Kasumi-1 (cell line): ENCODE measurements at places on chromosomes 3 and 15.

GRCh38 chr15:34993412-34993811 is 5.3 kb upstream of the ZNF770 start:
- no peak for DNase-seq

- DNase-seq = no peak
Measured at GRCh38 chr15:62272290-62272689, 107.2 kb upstream of the C2CD4B start.

DNA sequence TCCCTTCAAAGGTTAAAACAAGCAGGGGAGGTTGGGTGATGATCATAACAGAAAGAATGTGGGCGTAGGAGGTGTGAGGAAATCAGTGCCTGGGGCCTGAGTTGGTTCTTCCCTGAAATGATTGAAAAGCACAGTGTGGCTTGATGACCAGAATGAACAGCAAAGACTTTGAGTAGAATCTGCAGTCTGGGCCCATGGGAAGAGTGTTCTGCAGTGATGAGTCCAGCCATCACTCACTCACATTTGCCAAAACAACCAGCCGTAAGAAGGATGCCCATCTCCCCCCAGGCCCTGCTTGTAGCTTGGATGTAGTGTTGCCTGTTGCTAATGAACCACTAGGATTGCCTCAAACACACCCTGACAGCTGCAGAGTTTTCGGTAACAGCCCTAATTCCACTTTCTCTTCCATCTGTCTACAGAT is 67.9 kb downstream of the VGLL3 start:
- DNase-seq = no peak

GRCh38 chr3:116285781-116286421 is 159.4 kb downstream of the LSAMP start:
- no peak for DNase-seq

DNA sequence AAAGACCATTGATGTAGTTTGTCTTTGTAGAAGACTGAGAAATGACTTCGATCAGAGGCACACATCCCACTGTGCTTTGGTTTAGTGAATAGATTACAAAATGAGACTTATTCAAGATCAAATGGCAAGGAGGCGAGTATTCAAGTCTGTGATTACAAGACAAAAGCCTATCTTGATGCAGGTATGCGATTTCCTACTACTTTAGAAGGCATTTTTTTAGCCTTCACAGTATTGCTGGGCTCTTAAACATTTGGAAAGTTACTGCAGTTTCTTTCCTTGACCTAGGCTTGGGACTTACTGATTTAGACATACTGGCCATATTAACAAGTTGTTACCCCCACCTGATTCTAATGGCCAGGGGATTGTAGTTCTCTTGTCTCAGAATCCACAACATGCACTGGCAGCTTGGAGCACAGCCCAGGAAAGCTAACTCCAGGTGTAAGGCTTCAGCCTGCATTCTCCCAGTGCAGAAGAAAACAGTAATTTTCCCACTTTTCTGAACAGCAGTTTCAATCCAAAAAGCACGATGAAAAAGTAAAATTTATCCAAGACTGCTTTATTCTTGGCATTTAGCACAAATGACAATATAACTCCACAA is 311.6 kb downstream of the EPHA6 start:
- DNase-seq = no peak

DNA sequence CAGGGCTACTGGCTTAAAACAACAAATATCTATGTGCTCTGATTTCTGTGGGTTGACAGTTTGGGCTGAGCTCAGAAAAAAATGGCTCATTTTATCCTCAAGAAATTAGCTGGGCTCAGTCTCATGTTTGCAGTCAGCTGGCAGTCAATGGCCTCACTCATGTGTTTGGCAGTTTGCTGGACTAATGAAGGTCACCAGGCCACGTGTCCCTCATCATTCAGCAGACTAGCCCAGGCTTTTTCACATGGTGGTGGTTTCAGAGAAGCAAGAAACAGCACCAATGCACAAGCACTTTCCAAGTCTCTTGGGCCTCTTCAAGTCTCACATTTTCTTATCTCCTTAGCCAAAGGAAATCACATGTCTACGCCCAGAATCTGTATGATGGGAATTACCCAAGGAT is 478.3 kb upstream of the PPP2R3A start:
- no peak for DNase-seq

- no peak for DNase-seq
Measured at GRCh38 chr15:89112341-89112971, 24.2 kb downstream of the ABHD2 start.

DNA sequence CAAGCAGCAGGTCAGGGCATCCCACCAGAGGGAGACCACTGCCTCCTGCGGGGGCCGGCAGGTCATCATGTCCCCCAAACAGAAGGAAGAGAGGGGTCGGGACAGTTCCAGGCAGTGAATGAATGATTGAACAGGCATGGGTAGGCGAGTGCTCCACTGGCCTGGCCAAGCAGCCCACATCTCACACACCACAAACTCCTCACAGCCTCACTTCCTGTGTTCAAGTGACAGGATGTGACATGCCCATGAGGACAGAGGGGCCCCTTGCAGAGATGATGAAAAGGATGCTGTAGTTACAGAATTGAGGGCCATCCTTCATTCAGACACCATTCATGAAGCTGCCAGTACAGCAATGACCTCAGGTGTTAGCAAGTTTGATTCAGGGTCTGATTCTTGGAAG is 3.7 kb downstream of the IQSEC1 start:
- DNase-seq = peak; percentile 49

GRCh38 chr3:143307613-143308183 is 188.1 kb downstream of the CHST2 start:
- no peak for DNase-seq

DNA sequence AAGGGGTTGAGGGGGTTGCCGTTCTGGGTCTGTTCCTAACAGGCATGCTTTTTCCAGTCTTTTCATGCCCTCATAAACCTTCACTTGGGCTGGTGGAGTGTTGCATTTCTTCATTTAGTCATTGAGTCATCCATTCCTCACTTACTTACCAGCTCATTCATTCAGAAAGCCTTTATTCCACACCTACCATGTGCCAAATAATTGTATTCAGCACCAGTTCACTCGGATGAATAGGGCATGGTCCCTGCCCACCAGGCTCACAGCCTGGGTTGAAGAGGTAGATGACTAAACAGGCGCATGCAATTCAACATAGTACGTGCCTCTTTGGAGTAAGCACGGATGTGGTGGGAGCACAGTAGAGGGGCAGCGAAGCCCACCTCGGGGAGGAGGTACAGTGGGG is 35.1 kb upstream of the THSD4 start:
- DNase-seq = no peak

DNA sequence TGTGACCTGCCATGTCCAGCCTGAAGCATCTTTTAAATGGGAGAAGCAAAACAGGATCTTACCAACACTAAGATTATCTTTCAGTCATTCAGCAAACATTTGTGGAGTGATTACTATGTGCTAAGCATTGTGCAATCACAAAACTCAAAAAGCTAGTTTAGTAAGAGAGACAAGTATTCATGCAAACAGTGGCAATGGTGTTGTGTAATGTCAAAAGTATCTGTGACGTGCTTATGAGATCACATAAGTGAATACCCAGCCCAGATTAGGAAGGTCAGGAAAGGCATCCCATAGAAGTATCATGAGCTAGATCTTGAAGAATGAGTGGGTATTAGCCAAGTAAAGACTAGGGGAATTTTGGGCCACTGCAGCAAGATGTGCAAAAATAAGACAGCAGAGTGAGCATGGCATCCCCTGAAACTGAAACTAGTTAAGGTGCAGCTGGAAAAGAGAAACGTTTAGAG is 32.1 kb downstream of the SEC62 start:
- DNase-seq = no peak

- DNase-seq = no peak
Measured at GRCh38 chr3:190577225-190577624, 63.3 kb downstream of the IL1RAP start.

GRCh38 chr3:42498791-42499477 is 3.5 kb upstream of the VIPR1 start:
- no peak for DNase-seq

GRCh38 chr3:166367947-166368533 is 530.8 kb upstream of the BCHE start:
- peak; percentile 53 for DNase-seq

DNA sequence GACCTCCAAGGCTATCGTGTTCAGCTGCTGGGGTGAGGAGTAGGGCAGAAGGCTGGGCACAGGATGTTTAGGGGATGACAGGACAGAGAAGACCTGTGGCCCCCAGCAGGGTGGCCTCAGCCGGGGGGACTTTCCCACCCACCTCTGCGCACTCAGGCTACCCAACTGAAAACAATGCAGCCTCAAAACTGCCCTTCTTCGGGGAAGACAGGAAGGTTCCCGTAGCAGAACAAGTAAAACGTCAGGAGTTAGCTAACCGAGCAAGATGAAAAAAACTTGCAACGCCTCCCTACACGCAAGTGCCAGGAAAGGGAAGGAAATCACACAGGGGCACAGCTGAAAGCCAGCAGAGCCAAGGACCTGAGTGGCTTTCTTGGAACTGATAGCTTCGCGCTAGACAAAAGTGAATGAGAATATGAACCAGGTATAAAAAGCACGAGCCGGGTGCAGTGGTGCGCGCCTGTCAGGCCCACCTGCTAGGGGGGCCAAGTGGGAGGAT is 38.4 kb upstream of the FURIN start:
- peak; percentile 73 for DNase-seq

GRCh38 chr3:3860235-3860634 is 61.0 kb downstream of the LRRN1 start:
- DNase-seq = no peak

GRCh38 chr3:18396428-18396827 is 28.7 kb downstream of the SATB1 start:
- no peak for DNase-seq

DNA sequence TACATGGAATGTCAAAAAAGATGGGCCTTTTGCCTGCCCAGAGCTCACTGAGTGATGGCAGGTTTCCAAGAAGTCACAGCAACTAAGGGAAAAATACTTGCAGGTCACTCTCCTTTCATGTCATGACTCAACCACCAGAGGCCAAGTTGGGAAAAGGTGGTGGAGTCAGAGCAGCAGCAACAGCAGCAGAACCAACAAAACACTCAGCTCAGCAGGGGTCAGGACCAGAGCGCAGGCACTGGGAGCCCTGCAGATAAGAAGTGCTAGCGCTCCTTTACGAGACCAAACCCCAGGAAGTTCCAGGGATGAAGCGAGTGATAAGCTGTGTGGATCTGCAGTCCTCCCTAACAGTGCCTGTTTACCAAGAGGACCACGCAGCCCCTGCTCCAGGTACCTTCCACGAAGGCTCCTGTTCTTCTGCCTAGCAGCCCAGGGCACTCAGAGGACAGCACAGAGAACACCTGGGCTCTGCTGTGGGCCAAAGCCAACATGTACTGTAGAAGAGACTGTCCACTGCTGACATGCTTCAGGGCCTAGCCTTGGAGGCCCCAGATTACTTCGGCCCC is 26.0 kb downstream of the POC1A start:
- DNase-seq = peak; percentile 20
